CD8-positive, alpha-beta memory T cell (primary cell): ENCODE measurements at places on chromosomes 3 and 15. TPM values are rescaled to one million over a fixed set of nuclear protein-coding genes. Genes with fewer than 3 reads are reported as not detected.

DNA sequence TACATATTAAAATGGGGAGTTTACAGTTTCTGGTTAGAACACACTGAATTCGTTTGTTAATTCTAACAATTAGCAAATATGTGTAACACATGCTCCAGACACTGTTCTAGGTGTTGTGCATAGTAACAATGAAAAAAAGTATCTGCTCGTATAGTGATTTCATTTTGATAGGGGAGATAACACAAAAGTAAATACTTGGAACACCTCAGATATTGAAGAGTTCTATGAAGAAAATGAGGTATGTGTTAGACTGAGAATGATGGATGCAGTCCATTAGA, 6.8 kb upstream of the TMF1 start:
- peak overlapping the region; percentile 11 for H3K4me3 ChIP-seq
- no peaks in the 10 kb centered on the region for H3K27me3 ChIP-seq
- H3K36me3 ChIP-seq, result peaks cover 31% of the 10 kb centered on the region
- no peak for DNase-seq
- peak overlapping the region; percentile 40 for H3K27ac ChIP-seq
- H3K4me1 ChIP-seq, result peaks cover 36% of the 10 kb centered on the region

- peaks cover 14% of the 10 kb centered on the region for H3K36me3 ChIP-seq
- no peaks in the 10 kb centered on the region for H3K4me1 ChIP-seq
- H3K4me3 ChIP-seq, result no peak overlapping the region
- no peaks in the 10 kb centered on the region for H3K27me3 ChIP-seq
- H3K27ac ChIP-seq, result no peak overlapping the region
- no peak for DNase-seq
Observed at GRCh38 chr3:197674741-197675562, 61.8 kb downstream of the RUBCN start.

DNA sequence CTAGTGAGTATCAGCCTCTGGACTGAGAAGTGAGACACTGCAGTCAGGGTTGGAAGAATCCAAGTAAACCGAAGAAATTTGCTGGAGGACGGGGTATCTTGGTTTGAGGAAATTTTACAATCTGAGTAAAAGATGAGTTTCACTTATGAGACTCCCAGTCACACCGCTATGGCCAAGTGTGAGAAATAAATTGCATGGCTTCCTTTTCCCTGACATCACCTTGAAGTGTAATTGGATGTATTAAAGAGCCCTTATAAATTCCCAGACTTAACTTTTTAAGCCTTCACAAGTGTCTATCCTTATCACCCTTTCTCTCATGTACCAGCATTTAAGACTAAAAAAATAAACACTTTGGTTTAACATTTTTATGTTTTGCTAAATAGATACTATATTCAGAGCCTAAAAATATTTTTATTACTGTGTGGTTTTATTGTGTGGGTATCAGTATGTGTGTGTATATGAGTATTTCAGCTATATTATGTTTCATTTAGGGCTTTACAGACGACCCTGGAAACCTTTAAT, 23.8 kb downstream of the USP3 start:
- no peak overlapping the region for H3K4me3 ChIP-seq
- H3K27me3 ChIP-seq, result no peaks in the 10 kb centered on the region
- H3K27ac ChIP-seq, result no peak overlapping the region
- peaks cover 97% of the 10 kb centered on the region for H3K4me1 ChIP-seq
- H3K36me3 ChIP-seq, result no peaks in the 10 kb centered on the region

- H3K4me3 ChIP-seq, result no peak overlapping the region
- H3K27ac ChIP-seq, result no peak overlapping the region
- H3K27me3 ChIP-seq, result no peaks in the 10 kb centered on the region
- peaks cover 21% of the 10 kb centered on the region for H3K4me1 ChIP-seq
- no peaks in the 10 kb centered on the region for H3K36me3 ChIP-seq
Observed at GRCh38 chr3:10387881-10388609, 67.1 kb upstream of the SEC13 start.

- no peaks in the 10 kb centered on the region for H3K27me3 ChIP-seq
- no peak for DNase-seq
- H3K4me1 ChIP-seq, result peaks cover 3% of the 10 kb centered on the region
- H3K27ac ChIP-seq, result no peak overlapping the region
- no peak overlapping the region for H3K4me3 ChIP-seq
Observed at GRCh38 chr3:30527720-30528119, 78.7 kb upstream of the TGFBR2 start.

GRCh38 chr15:48477795-48478360, 146.6 kb downstream of the DUT start:
- H3K27me3 ChIP-seq, result no peaks in the 10 kb centered on the region
- no peak for DNase-seq
- H3K4me3 ChIP-seq, result no peak overlapping the region
- H3K36me3 ChIP-seq, result no peaks in the 10 kb centered on the region

DNA sequence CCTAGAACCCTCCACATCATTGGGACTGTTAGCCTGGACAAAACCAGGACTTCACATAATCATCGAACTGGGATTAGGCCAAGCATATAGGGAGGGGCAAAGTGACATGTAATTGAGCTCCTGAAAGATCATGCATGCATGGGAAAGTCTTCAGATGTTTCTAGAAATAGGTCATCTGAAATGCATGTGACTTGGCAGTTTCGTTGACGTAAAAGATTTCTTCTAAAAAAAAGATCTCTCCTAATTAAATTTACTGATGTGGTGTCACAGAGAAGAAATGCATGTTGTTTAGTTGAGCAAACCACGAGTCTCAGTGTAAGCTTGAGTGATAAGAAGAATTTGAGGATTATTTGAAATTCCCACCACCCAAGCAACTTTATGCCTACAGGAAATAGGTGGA, 70.0 kb upstream of the LIMD1 start:
- no peaks in the 10 kb centered on the region for H3K4me1 ChIP-seq
- H3K36me3 ChIP-seq, result peaks cover 14% of the 10 kb centered on the region
- DNase-seq, result no peak
- no peak overlapping the region for H3K4me3 ChIP-seq
- H3K27me3 ChIP-seq, result no peaks in the 10 kb centered on the region

The LRRIQ4 gene
- total RNA-seq, result 0.20 TPM
